ENCODE measurements at places on chromosomes 1 and 21. TPM values are rescaled to one million over a fixed set of nuclear protein-coding genes. Genes with fewer than 3 reads are reported as not detected.

The MAD2L2 gene
- 49.9 TPM for total RNA-seq

The C1QA gene
- total RNA-seq, result not detected

The TSPAN2 gene
- total RNA-seq, result 6.9 TPM

The FCRL5 gene
- not detected for total RNA-seq

The ESRRG gene
- total RNA-seq, result 8.6 TPM

The SELL gene
- not detected for total RNA-seq

The IL23R gene
- not detected for total RNA-seq

The LINGO4 gene
- not detected for total RNA-seq

The GUCA2A gene
- total RNA-seq, result 28.8 TPM

The FCRLB gene
- 0.29 TPM for total RNA-seq

The CDA gene
- total RNA-seq, result not detected

The PANK4 gene
- total RNA-seq, result 27.0 TPM

The MPZ gene
- total RNA-seq, result 0.23 TPM

The LRRN2 gene
- not detected for total RNA-seq

Measured in Caco-2 (cell line).